SW 1271 (cell line): ENCODE measurements at places on chromosomes 13 and 19.

GRCh38 chr13:30666113-30666512 is 48.4 kb downstream of the USPL1 start:
- no peak for DNase-seq

DNA sequence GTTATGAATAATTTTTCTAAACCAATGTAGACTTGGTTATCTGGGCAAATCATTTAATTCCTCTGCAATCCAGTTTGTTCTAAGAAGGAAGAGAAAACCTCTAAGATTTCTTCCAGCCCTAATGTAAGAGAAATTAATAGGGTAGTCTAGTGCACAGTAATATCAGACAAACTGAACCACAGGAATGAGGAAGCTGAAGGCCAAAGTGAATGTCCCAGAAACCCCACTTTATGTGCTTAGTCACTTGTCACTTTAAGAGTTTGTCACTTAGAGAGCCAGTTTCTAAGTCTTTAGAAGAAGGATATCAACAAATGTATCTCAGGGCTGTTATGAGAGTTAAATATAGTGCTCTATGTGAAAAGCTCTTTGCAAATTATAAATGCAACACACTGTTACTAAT is 750.6 kb downstream of the DIAPH3 start:
- no peak for DNase-seq

GRCh38 chr19:5960005-5961001 is 17.6 kb downstream of the RANBP3 start:
- DNase-seq = no peak

- no peak for DNase-seq
Measured at GRCh38 chr19:4690361-4690760, 20.2 kb upstream of the MYDGF start.

DNA sequence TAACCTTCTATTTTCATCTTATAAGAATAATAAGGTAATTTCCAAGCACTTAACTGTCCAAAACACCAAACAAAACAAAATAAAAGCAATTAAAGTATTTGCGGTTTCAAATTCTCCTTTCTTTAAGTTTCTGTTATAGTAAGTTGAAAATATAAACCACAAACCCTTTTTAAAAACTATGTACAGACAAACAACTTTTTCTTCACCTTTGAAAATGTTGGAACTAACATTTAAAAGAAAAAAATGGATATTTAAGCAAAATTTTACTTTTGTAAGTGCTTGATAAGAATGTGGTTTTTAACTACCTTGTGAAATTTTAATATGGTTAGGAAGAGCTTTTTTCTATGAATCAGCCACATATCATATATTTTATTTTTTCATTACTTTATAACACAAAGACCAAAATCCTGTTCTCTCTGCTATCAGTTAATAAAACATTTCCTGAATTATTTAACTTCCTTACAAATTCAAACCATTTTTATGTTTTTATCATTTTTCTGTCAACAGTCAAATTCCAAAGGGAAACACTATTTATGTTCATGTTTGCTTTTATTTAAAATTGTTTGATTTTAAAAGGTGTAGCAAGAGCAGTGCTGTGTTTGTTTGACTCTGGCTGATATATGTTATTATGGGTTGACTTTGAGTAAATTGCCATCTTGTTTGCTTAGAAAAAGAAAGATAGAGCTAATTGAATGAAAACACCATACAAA is 554.1 kb upstream of the KLHL1 start:
- no peak for DNase-seq

GRCh38 chr13:97567510-97568243 is 133.7 kb downstream of the RAP2A start:
- DNase-seq = no peak

GRCh38 chr13:113671066-113672001 is 4.3 kb downstream of the GRK1 start:
- no peak for DNase-seq

- no peak for DNase-seq
Measured at GRCh38 chr13:37225414-37226070, 120.1 kb upstream of the CSNK1A1L start.

- DNase-seq = no peak
Measured at GRCh38 chr13:75383064-75383715, 98.8 kb downstream of the TBC1D4 start.
